ENCODE measurements at places on chromosomes 6 and 20.
A peak's percentile ranks its signal among the peaks of the same experiment; 100 is the strongest.

DNA sequence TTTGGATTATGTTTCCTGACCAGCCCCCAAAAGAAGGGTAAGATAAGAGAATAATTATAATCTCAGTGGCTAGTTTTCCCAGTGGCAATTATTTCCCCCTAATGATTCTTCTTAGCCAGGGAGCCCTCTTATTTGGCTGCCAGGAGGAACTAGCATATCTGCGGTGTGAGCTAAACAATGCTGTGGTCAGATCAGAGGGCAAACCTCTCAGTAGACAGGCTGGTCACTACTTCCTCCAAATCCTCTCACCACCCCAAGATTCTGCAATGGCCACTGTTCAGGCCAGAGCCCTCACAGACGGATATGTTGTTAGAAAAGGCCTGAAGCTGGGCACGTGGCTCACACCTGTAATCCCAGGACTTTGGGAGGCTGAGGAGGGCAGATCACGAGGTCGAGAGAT, 273.4 kb upstream of the SASH1 start:
- H3K4me1 ChIP-seq = no peaks in the 10 kb centered on the region
- no peaks in the 10 kb centered on the region for H3K27me3 ChIP-seq
- no peak for DNase-seq
- no peak overlapping the region for H3K27ac ChIP-seq

DNA sequence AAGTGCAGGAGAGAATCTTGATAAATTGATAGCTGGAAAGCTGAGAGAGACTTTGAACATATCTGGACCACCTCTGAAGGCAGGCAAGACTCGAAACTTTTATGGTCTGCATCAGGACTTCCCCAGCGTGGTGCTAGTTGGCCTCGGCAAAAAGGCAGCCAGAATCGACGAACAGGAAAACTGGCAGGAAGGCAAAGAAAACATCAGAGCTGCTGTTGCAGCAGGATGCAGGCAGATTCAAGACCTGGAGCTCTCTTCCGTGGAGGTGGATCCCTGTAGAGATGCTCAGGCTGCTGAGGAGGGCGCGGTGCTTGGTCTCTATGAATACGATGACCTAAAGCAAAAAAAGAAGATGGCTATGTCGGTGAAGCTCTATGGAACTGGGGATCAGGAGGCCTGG, 4.6 kb upstream of the CDKN1A start:
- peaks cover 5% of the 10 kb centered on the region for H3K4me1 ChIP-seq
- no peak overlapping the region for H3K4me3 ChIP-seq
- DNase-seq = no peak
- H3K36me3 ChIP-seq = no peaks in the 10 kb centered on the region

GRCh38 chr6:42136508-42137193, 5.8 kb downstream of the C6orf132 start:
- H3K27me3 ChIP-seq = no peaks in the 10 kb centered on the region
- H3K4me3 ChIP-seq = no peak overlapping the region
- H3K27ac ChIP-seq = peak overlapping the region; percentile 20

DNA sequence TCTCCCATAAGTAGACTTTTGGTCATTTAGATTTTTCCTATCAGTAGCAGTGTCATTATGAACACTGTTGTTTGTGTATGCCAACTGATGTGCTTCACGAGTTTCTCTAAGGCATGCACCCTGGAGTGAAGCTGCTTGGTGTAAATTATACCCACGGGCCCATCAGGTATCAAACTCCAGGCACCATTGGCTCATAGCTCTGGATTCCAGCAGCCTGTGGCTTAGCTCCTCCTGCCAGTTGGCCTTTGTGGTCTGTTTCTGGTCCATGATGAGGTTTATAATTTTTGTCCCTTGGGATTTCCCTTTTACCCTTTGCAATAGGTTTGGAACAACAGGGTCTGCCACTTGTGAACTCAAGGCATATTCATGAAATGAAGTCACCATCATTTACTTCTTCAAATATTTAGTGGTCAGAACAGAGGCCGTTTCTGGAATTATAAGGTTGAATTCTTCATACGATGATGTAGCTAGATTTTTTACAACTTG, 350.5 kb downstream of the PRL start:
- H3K36me3 ChIP-seq = no peaks in the 10 kb centered on the region
- H3K4me1 ChIP-seq = no peaks in the 10 kb centered on the region
- no peak overlapping the region for H3K4me3 ChIP-seq
- no peak for DNase-seq
- no peaks in the 10 kb centered on the region for H3K27me3 ChIP-seq
- H3K27ac ChIP-seq = no peak overlapping the region

- peaks cover 8% of the 10 kb centered on the region for H3K4me1 ChIP-seq
- no peaks in the 10 kb centered on the region for H3K36me3 ChIP-seq
- no peak for DNase-seq
- H3K27me3 ChIP-seq = no peaks in the 10 kb centered on the region
- H3K27ac ChIP-seq = no peak overlapping the region
Measured at GRCh38 chr20:60695226-60696000, 556.6 kb upstream of the CDH4 start.

DNA sequence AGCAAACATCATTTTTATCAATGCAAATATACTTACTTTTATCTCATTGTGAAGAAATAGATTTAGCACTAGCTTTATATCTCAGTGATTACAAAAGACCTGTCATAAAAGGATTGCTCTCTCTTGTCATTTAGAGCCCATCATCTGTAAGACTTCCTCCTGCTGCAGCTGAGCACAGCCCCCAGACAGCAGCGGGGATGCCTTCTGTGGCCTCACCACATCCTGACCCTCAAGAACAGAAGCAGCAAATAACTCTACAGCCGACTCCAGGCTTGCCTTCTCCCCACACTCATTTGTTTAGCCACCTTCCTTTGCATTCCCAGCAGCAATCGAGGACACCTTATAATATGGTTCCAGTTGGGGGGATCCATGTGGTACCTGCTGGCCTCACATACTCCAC, 127.0 kb upstream of the EDN1 start:
- H3K4me3 ChIP-seq = no peak overlapping the region
- no peaks in the 10 kb centered on the region for H3K4me1 ChIP-seq
- DNase-seq = no peak
- peaks cover 6% of the 10 kb centered on the region for H3K36me3 ChIP-seq

DNA sequence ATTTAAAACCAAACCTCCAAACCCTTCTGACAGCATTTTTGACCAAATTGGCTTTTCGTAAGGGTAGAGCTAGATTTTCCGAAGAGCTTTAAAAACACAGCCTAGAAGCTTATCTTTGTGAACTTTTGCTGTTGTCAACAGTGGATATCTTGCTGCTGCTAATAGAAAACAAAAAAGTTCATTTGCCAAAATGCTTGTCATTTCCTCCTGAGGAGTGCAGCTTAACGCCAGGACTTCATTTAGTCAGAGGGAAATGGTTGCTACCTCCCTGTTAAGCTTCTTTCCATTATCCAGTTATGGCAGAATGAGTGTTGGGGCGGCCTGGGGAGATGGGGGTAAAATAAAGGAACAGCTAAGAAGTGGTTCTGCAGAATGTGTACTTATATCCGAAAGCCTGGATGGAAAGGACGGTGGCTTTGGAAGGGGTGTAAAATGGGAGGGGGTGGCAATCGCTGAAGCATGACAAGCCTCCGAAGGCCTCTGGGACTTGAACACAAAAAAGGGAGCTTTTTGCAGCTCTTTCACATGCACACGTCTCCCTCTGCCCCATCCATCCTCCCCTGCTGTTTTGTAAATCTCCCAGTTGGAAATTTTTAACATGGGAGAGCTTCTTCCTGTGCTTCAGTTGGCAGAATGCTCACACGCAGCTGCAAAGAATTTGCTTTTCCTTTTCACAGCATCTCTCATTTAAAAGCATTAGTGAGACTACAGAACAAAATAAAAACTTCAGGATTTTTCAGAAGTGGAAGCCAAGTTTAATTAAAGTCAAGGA, 22.5 kb downstream of the JARID2 start:
- no peaks in the 10 kb centered on the region for H3K36me3 ChIP-seq
- no peak overlapping the region for H3K4me3 ChIP-seq
- peak overlapping the region; percentile 60 for H3K27ac ChIP-seq
- no peak for DNase-seq
- H3K4me1 ChIP-seq = peaks cover 17% of the 10 kb centered on the region
- H3K27me3 ChIP-seq = no peaks in the 10 kb centered on the region

- no peak for DNase-seq
- H3K4me1 ChIP-seq = no peaks in the 10 kb centered on the region
- H3K27ac ChIP-seq = no peak overlapping the region
- no peaks in the 10 kb centered on the region for H3K36me3 ChIP-seq
Measured at GRCh38 chr20:44104798-44105517, 82.0 kb downstream of the JPH2 start.

DNA sequence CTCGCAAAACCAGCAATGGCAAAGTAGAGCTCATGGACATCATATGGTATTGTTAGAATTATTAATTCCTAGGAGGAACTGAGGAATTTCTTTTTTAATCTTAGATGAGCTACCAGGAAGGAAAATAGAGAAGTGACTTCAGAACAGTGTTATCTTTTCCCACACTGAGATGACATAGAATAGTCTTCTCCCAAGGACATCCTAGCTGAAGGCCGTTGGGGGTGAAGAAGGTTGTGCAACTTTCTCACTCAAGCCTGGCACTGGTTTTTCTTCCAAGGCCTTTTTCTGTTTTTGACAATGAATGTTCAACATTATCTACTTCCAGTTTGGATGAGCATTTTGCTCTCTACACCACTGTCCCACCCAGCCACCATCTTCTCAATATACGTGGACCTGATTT, 35.8 kb upstream of the MAS1 start:
- H3K27ac ChIP-seq = no peak overlapping the region
- H3K4me1 ChIP-seq = no peaks in the 10 kb centered on the region
- H3K36me3 ChIP-seq = no peaks in the 10 kb centered on the region

DNA sequence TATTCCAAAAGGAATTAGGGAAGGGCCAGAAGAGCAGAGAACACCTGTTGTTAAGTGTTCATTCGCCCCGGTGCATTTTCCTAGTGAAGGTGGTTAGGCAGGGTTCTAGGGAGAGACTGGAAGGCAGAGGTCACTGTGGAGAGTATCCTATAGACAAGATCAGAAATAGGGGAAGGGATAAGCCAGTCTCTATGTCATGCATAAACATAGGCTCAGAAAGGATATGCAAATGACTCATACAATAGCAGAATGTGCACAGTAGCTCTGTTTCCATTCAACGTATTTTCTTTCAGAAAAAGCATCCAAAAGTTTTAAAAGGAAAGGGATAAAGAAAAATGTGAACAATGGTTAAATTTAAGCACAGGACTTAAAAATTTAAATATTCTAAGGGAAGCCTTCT, 47.4 kb downstream of the BMP6 start:
- no peaks in the 10 kb centered on the region for H3K36me3 ChIP-seq
- no peaks in the 10 kb centered on the region for H3K27me3 ChIP-seq
- H3K4me1 ChIP-seq = peaks cover 6% of the 10 kb centered on the region
- DNase-seq = no peak
- no peak overlapping the region for H3K27ac ChIP-seq

DNA sequence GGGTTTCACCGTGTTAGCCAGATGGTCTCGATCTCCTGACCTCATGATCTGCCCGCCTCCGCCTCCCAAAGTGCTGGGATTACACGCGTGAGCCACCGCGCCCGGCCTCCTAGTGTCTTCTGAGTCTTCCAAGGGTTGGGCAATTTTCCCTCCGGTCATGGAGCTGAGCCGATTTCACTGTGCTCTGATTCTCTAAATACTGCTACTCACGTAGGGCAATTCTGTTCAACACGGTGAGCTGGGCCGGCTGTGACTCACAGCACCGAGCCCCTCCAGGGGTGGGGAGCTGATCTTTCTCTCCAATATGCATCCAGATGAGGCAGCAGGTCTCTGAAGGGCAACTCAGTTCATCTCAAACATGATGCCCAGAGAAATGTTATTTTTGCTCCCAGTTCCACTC, 71.6 kb upstream of the CD93 start:
- H3K4me3 ChIP-seq = no peak overlapping the region
- H3K4me1 ChIP-seq = 0 out of 2 replicates have a peak, but pooled peaks cover 3% of the 10 kb centered on the region
- no peaks in the 10 kb centered on the region for H3K36me3 ChIP-seq

- no peak overlapping the region for H3K4me3 ChIP-seq
- DNase-seq = no peak
- H3K27ac ChIP-seq = no peak overlapping the region
- no peaks in the 10 kb centered on the region for H3K36me3 ChIP-seq
Measured at GRCh38 chr6:52605610-52606185, 28.8 kb upstream of the TRAM2 start.

GRCh38 chr6:44386929-44387345, 569 bp upstream of the CDC5L start:
- H3K27me3 ChIP-seq = no peaks in the 10 kb centered on the region
- no peak for DNase-seq
- H3K4me1 ChIP-seq = no peaks in the 10 kb centered on the region
- no peaks in the 10 kb centered on the region for H3K36me3 ChIP-seq
- peak overlapping the region; percentile 80 for H3K4me3 ChIP-seq

DNA sequence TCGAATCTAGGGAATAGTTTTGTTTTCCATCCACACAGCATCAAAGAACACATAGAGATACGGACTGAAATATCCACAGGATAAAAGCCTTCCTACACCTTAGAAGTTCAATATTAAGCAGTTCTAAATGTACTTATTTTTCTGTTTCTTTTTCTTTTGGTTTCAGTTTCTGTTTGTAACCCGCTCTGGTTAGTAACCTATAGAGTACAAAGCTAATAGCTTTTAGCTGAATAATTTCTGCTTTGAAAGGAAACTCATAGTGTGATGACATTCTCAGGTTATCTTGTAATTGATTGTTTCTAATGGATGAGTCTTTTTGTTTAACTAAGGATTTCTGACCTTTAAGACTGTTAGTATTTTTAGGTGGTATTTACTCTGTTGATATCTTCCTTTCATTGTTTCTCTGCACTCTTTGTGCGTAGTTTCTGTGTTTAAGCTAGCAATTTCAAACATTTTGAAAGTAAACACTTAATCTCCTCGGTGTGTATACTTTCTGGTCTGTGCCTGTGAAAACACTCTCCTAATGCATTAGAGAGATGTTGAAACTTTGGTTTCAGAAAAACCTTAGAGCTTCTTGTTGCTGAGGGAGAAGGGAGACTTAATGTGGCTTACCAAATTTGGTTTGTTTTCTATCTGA, 385.5 kb downstream of the HDGFL1 start:
- no peak overlapping the region for H3K4me3 ChIP-seq
- no peaks in the 10 kb centered on the region for H3K27me3 ChIP-seq
- peaks cover 2% of the 10 kb centered on the region for H3K4me1 ChIP-seq
- DNase-seq = no peak
- H3K27ac ChIP-seq = no peak overlapping the region
- H3K36me3 ChIP-seq = no peaks in the 10 kb centered on the region

- no peak for DNase-seq
- no peaks in the 10 kb centered on the region for H3K27me3 ChIP-seq
Measured at GRCh38 chr6:129521946-129522345, 188.0 kb downstream of the ARHGAP18 start.

DNA sequence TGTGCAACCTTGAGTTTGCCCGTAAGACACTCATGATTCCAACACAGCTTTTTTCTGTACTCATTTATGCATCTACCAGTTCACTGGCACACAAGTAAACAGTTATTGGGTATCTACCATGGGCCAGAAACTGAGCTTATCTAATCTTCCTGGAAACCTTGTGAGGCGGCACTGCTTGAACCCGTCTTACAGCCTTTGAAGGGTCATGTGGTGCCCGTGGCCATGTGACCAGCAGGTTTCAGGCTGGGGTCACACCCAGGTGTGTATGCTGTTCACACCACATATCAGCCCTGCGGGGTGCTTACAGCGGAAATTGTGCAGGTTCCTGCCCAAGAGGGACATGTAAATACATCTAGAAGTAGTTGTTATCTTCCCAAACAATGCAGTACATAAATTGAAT, 6.1 kb downstream of the THBD start:
- peaks cover 13% of the 10 kb centered on the region for H3K27me3 ChIP-seq
- no peak overlapping the region for H3K4me3 ChIP-seq
- H3K36me3 ChIP-seq = no peaks in the 10 kb centered on the region

GRCh38 chr6:120874422-120874821, 459.9 kb downstream of the TBC1D32 start:
- H3K27me3 ChIP-seq = no peaks in the 10 kb centered on the region
- no peaks in the 10 kb centered on the region for H3K4me1 ChIP-seq
- DNase-seq = no peak
- H3K36me3 ChIP-seq = no peaks in the 10 kb centered on the region
- no peak overlapping the region for H3K4me3 ChIP-seq
- no peak overlapping the region for H3K27ac ChIP-seq
